Activated naive CD8-positive, alpha-beta T cell treated with anti-CD3 and anti-CD28 coated beads for 36 hours (primary cell): ENCODE measurements at places on chromosomes 11 and 22. TPM values are rescaled to one million over a fixed set of nuclear protein-coding genes. Genes with fewer than 3 reads are reported as not detected.

- DNase-seq: no peak
Observed at GRCh38 chr22:46931414-46931813, 169.0 kb downstream of the TBC1D22A start.

DNA sequence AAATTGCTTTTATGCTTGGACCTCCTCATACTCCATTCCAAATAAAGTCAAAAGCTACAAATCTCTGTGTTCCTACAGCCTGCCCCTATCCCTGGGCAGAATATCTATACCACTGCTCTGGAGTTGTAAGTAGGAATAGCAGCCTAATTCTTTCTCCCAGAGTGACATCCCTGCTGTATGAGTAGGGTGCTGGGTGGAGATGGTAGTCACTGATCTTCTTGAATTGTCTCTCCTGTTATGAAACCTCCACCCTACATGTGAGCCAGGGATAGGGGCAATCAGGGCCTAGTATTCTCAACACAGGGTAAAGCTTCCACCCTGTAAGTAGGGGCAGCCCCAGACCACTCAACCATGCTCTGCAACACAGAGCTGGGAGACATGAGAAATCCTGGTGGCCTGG lies 19.8 kb downstream of the GALNT18 start:
- DNase-seq: no peak

- DNase-seq: no peak
Observed at GRCh38 chr22:20231514-20232236, 36.4 kb downstream of the RTN4R start.

- DNase-seq: no peak
Observed at GRCh38 chr11:72974487-72975205, 160.4 kb downstream of the ATG16L2 start.

- DNase-seq: no peak
Observed at GRCh38 chr11:212150-213100, 4.9 kb downstream of the RIC8A start.

GRCh38 chr11:123313262-123313661 lies 116.8 kb upstream of the GRAMD1B start:
- DNase-seq: no peak

DNA sequence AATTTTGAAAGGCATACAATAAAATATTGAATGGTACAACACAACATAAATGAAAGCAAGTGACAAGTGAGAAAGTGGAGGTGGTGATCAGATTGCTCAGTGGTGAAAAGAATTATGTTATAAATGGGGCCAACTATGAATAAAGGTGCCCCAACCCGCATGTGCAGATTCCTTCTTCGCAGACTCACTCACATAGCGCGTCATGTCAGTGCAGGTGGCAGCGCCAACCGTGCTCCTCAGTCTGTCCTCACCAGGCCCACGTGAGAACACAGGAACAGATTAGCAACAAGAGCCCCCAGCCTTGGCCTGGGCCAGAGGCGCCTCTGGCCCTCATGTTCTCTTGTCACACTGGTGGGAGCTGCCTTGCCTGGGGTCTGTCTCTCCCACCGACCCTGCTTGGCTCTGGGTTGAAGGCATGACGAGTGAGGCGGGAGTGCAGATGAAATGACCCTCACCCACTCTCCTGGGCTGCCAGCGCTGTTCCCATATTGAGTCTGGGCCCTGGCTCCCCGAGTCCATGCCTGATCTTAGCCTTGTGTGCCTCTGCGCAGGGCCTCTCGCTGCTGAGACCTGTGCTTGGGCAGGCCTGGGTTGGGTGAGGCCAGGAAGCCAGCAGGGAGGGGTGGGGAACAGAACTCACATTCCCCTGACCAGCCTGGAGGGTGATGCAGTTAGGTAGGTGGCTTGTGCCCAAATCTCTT lies 6.4 kb downstream of the ATG16L2 start:
- DNase-seq: no peak

- no peak for DNase-seq
Observed at GRCh38 chr11:1558775-1559110, 13.3 kb downstream of the DUSP8 start.

DNA sequence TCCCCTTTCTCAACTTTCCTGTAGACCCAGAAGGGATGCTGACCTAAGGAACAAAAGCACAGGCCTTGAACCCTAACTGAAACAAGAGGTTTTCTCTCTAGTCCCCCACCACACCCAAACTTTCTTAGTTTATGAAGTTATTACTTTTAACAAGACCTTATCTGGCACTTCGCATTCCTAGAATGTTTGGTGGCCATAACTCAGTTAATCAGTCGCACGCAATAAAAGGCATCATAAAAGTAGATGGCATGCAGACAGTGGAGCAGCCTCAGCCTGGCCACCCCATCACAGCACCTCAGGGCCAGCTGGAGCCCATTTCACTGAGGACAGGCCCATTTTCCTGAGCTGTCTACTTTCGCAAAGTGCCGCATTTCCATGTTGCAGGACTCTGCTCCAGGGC lies 301.9 kb downstream of the OPCML start:
- no peak for DNase-seq

GRCh38 chr22:50205781-50206569 lies 5.2 kb downstream of the SELENOO start:
- DNase-seq: no peak

DNA sequence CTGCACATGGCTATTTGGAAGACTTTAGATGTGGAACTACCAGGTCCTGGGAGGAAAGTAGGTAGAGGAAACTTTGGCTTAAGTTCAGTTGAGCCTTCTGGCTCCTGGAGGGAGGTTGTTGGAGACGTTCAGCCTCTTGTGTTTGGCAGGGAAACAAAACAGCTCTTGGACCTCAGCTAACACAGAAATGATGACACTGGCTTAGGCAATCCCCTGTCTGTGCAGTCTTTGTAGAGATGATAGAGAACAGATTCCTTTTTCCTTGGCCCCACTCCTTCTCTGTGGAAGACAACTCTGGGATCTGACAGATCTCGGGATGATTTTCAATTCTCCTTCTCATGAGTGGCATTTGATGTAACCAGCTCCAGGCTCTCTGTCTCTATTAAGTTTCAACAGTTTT lies 428.5 kb downstream of the TMEM135 start:
- no peak for DNase-seq

GRCh38 chr11:102476812-102477211 lies 24.2 kb upstream of the TMEM123 start:
- peak; percentile 26 for DNase-seq

DNA sequence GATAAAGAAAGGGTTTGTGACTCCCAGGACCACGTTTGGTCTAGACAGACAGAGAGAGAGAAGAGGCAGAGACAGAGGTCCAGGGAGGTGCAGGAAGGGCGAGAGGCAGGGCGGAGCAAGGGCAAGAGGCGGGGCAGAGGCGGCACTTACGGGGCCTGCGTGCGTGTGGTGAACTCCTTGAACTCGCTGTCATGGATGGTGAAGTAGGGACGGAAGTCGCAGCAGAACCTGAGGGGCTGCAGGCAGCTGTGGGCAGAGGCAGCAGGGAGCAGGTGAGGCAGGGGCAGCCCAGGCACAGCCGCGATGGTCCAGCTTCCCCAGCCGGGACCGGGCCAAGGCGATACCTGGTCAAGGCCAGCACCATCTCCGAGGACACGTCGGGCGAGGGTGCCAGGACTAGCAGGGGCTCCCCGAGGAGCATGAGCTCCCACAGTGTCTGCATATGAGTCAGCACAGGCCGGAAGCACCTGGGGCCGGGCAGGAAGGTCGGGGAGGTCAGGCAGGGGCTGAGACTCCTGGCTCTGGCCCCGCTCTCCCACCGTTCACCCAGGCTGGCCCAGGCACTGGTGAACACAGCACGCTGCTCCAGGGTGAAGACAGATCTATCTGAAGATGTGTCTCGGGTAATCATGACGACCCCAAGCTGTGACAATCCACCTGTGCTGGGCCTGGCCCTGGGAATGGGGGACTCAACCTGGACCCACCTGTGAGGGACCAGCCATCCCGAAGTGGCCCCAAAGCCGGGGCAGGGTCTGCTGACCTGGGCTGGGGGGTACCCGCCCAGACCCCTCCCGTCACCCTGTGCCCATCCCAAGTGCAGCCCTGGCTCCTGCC lies 7.2 kb upstream of the PLXNB2 start:
- DNase-seq: peak; percentile 82

GRCh38 chr11:57363131-57364080 lies 17.5 kb downstream of the PRG3 start:
- no peak for DNase-seq

DNA sequence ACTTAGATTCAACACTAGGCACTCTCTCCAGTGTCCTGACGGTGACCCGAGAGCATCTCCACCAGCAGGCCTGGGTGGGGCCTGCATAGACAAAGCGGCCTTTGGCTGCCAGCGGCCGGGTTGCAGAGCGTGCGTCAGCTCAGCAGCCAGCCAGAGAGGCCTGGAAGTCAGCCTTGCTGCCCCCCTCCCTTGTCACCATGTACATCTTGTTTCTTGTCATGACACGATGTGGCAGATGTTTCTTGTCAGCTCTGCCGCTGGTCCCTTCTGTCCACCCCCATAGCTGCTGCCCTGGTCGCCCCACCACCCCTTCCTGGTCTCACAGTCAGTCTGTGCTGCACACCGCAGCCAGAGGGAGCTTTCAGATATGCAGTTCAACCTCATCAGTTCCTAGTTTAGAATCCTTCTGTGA lies 33.1 kb upstream of the CBX7 start:
- DNase-seq: no peak

DNA sequence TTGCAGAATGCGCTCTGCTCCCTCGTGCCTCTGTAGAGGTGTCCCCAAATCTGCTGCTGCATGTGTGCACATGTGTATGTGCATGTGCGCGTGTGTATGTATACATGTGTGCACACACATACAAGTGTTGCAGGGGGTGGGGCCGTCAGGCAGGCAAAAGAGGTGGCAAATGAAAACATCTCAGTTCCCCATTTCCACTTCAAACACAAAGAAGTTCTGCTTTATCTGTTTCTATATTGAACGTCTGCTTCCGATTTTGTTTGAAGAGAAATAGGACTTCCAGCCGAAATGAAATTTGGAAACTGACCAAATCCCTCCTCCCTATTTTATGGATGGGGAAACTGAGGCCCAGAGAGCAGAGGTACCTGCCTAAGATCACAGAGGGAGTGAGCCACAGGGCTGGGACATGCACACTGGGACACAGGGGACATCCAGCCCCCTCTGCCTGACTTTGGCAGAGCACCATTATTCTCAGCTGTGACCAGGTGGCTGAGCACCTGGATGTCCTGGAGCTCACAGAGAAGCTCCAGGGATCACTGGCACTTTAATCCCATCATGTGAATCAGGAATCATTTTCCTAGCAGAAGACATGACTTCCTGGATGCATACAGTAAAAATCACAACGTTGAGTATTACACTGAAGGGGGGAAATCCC lies 41.2 kb upstream of the ALX4 start:
- no peak for DNase-seq

- no peak for DNase-seq
Observed at GRCh38 chr11:32062540-32062939, 28.3 kb upstream of the RCN1 start.

GRCh38 chr11:58490827-58491226 lies 17.1 kb downstream of the OR5B21 start:
- DNase-seq: no peak

DNA sequence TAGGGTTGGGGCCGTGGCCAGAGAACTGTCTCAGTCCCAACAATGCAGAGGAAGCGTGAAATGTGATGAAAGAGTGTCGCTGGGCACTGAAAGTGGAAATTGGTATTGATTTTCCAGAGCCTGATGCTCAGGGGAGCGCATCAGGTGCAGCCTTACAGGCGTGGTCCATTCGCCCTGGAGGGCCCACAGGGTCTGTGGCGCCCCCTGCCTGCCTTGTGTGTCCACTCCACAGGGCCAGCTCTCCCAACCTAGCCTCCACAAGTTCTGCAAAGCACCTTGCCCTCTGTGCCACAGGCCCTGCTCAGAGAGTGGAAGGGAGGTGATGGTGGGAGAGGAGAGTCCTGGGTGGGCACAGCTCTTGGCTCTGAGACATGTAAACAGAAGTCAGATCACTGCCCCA lies 54.9 kb upstream of the LMO1 start:
- peak; percentile 17 for DNase-seq

GRCh38 chr11:19447150-19447566 lies 206.4 kb upstream of the E2F8 start:
- no peak for DNase-seq

DNA sequence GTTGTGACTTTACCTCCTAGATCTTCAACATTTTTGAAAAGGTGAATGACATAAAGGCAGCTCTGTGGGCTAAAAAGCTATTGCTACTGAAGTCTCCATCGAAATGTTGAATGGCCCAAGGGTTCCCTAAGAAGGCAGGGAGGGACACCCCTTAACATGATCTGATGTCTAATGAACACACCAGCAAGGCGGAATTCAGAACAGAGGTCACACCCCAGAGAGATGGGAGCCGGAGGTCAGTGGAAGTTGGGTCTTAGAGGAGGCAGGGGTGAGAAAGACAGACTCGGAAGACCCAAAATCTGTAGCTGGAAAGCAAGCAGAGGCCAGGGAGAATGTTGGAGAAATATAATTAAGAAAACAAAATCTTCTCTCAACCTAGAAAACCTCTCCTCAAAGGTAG lies 79.0 kb downstream of the TRIM29 start:
- DNase-seq: no peak

GRCh38 chr11:75263944-75264349 lies 23.4 kb downstream of the TPBGL start:
- no peak for DNase-seq

DNA sequence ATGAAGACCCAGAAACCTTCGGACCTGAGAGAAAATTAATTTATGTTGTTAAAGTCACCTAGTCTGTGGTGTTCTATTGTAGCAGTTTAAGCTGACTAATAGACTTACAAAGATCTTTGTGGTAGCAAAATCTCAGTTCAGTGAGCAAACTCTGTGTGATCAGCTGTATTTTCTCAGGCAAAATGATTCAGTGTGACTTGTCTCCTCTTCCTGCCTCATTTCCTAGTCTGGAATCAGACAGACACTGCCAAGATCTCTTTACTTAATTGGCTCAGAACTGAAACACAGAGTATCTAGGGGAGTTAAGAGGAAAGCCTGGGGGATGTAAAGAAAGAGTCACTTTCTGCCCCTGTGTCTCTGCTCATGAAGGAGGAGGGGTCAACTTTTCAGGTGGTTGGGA lies 564.7 kb downstream of the KCNA4 start:
- DNase-seq: no peak

DNA sequence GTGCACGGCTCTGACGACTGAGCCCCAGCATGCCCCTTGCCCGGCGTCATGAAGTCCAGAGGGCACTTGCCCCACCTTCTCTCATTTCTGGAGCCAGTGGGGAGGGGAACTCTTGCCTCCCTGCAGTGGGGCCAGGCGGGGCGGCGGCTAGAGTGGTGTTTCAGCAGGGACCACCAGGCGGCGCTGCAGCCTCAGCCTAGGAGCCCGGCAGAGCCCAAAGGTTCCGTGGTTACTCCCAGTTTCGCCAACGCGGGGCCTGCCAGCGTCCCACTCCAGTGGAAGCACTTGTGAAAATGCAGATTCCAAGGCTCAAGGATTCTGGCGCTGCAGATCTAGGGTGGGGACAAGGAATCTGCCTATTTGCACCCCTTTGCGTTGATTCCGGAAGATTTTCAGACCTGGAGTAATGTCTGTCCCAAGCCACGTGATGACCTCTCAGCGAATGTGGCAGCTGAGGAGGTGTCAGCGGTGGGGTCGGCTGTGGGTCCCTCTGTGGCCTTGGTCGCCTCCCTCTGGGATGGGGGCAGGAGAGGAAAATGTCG lies 55.7 kb downstream of the CD82 start:
- peak; percentile 54 for DNase-seq

TSSK2 gene
- not detected for total RNA-seq

PHETA2 gene
- 2.1 TPM for total RNA-seq

TPCN2 gene
- total RNA-seq: 10.9 TPM

SLC22A8 gene
- total RNA-seq: not detected

C22orf23 gene
- 0.40 TPM for total RNA-seq

INSC gene
- 0.27 TPM for total RNA-seq
